Nucleus accumbens (tissue), 56 donors: ENCODE measurements at places on chromosomes 12 and 14.

- no peak for DNase-seq
Observed at GRCh38 chr12:104720339-104721038, 237.6 kb downstream of the SLC41A2 start.

DNA sequence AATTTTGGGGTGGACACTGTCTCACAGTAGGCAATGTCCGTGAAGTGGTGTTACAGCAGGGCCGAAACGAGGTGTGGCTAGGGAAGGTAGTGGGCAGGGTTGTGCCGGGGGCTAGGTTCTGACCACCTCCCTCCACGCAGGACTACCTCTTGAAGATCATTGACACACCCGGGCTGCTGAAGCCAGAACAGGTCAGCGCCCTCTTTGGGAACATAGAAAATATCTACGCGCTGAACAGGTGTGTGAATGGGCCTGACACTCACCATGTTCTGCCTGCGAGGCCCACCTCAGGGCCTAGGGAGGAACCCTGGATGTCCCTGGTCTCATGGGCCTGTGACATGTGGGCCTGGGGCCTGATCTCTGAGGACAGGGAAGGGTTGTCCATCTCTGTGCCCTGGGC is 24.6 kb downstream of the PLEKHG3 start:
- DNase-seq: no peak

- DNase-seq: no peak
Observed at GRCh38 chr12:57693317-57693658, 644 bp upstream of the OS9 start.

GRCh38 chr14:45492876-45493275 is 239.9 kb upstream of the MIS18BP1 start:
- DNase-seq: no peak

- DNase-seq: no peak
Observed at GRCh38 chr12:109531411-109531810, 41.9 kb downstream of the MMAB start.

DNA sequence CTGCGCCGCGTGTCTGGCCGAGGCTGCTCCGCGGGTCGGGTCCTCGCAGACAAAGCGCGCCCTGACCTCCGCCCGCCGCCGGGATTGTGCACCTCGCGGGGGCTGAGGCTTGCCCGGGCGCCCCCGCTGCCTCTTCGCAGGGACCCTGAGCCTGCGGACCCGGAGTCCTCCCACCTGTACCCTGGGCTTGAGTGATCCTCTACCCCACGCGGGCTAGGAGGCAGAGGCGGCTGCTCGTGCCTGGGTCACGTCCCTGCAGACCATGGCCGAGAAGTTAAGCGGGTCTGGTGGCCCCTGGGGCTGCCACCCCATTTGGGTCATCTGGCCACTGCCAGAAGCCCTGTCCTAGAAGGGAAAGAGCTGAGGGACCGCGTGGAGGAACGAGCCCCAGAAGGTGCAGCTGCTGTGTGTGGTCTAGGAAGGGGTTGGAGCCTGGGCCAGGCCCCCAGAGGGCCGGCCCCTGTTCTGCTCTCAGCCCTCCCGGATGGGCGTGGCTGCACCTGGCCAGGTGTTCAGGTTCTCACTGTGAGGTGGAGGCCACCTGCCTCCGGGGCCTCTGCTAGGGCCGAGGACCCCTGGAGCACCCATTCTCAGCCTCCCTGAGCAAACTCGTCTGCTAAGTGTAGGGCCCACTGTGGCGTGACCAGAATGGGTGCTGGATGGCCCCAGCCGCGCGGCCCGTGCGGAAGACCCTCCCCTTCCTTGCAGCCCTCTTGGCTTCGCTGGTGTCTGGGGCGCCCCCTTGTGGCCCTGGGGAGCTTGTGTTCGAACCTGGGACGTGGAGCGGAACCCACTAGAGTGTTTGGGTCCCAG is 49.6 kb downstream of the LRCOL1 start:
- DNase-seq: no peak

DNA sequence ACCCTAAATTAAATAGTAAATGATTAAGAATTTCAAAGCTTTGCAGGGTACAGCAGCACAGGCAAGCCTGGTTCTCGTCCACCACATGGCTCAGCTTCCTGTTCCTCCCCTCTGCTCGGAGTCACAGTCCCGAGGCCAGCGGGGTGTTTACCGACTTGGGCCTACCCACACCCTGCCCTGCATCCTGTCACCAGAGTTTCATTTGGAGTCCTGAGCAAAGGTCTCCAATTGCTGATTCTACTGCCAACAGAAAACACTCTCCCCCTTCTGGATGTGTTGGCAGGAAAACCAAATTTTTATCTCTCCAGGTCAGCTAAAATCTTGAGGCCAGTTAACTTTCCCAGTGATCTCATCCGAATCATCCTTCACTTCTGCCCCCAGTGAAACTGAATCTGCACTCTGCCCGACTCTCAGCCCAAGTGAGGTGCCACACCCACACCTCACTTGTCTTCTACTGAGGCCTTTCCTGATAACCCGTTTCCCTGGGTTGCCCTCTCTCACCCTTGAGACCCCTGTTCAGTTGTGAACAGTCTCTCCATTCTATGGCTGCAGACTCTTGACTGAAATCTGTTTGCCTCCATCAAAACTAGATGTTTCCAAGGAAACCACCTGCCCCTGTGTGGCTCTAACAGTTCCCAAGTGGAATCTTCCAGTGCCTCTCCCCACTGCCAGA is 71.2 kb downstream of the VCPKMT start:
- no peak for DNase-seq
